ENCODE measurements at places on chromosomes 11 and 22.

DNA sequence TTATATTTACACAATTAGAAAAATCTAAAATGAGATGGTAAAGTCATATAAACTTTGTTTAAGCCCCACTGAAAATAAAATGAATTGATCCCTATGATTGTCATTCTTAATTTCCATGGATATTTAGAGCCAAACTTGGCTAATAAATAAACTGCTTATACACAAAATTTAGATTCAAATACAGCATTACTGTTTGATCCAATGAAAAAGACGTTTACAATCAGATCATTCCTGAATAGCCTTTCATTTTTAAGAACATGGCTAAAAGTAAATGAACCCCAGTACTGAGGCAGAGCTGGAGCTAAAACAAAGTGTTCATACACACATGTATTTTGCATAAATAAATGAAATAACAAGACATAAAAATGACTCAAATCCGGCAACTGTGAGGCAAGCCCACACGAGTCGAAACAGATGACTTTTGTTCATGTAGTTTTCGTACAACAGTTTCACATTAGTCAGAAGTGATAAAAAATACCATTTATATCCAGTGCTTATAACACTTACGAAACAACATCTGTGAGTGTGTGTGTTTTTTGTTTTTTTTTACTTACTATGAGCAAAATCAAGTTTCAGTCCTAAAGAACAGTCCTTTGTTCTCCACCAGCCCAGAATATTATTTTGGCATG is 386.5 kb downstream of the SOX6 start:
- DNase-seq = no peak

DNA sequence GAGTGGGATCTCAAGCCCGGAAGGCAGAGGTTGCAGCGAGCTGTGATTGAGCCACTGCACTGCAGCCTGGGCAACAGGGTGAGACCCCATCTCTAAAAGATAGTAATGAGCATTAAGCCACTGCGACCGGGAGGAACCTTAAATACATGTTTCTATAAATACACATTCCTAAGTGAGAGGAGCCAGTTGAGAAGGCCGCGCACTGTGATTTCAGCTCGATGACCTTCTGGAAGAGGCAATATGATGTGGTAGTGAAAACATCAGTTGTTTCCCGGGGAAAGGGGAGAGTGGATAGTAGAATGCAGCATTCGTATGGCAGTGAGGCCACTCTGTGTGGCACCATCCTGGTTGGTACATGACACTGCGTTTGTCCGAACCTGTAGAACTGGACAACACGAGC is 18.0 kb downstream of the PTDSS2 start:
- no peak for DNase-seq

DNA sequence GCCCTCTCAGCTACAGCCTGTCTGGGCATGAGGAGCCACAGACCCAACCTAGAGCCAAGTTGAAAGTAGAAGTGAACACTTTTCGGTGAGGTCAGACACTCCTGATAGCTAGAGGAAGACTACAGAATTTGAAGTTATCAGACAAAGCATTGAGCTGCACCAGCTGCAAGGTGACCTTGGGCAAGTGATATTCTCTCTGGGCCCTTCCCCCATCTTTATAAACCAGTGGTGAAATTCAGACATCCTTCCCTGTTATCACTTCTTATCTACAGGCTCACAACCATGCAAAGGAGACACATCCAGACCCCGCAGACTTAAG is 8.0 kb upstream of the PMM1 start:
- DNase-seq = no peak

DNA sequence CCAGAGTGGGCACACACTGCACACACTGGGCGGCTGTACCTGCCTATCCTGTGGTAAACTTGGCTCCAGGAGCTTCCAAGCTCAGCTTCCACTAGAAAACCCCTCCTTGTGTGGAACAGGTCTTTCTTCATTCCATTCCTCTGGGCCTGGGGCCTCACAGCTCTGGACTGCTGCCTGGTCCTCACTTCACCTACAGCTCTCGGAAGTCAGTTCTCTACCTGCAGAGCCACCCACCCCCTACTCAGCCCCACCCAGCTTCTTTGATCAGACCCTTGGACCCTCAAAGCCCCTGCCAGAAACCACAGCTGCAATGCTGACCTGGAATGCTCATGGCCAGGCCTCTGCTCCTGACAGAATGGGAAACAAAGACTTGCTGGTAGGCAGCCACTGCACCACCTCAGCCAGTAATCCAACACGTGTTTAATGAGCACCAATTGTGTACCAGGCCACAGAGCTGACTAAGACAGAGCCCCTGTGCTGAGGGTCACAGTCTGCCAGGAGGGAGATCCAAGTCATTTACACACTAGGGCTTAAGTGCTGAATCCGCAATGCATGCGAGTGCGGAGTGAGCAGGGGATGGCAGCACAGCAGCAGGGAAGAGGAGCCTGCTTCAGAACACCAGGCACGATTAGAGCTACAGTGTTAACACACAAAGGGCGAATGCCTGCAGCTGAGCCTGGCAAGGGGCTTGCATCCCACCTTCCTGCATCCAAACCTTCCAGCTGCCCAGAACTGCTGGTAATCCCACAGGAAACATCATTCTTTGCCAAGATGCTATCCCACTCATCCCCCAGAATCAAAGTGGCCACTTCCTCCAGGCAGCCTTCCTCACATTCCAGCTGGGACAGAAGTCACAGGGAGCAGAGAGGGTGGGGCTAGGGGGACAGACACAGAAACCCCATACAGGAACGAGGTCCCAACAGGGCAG is 4.6 kb downstream of the GNB1L start:
- DNase-seq = no peak

DNA sequence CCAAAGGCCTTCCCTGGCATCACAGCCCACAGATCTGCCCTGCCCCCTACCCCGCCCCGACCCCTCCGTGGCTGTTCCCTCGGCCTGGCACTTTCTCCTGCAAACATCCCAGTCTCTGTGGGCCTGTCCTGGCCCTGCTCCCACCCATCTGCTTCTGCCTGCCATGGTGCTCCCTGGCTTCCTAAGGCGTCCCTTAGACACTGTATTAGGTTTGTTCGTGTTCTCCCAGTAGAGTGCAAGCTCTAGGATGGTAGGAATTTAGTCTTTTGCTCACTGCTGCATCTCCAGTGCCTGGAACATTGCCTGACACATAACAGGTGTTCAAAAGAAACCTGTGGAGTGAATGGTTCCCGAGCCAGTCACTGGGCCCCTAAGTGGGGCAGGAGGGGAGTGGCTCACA is 69.6 kb upstream of the PITPNB start:
- DNase-seq = no peak

DNA sequence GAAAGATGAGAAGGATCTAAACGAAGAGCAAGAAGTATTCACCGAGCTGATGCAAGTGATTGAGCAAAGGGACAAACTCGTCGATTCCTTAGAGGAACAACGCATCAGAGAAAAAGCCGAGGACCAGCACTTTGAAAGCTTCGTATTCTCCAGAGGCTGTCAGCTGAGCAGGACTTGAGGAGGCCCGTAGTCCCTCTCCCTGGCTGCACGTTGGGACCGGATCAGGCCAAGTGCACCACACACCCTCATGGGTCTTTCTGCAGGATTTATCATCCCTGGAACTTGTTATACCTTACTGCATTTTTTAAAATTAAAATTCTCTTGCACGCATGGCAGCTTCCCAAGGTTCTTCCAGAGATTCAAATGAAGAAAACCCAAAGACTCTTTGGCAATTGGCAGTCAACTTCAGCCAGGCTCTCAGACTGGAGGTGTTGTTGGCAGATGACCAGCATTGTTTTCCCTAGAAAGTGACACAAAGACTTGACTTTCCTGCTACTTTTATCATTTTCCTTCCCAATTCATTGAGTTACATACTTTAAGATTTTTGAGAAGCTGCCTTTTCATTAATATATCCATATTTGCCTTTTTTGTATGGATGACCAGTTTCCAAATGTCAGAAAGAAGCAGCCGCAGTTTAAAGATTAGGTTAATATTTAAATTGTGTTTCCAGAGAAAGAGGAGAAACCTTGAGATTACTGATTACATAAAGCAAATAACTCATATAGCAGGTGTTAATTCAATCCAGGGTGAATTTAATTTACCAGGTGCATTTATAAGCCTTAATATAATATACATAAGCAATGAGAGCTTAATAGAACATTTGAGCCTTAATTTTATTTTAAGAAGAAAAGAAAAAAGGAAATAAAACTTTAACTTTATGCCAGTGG is 18.8 kb upstream of the PARVA start:
- DNase-seq = no peak

- DNase-seq = peak; percentile 65
Measured at GRCh38 chr22:22558071-22558971, 744 bp downstream of the PRAME start.

DNA sequence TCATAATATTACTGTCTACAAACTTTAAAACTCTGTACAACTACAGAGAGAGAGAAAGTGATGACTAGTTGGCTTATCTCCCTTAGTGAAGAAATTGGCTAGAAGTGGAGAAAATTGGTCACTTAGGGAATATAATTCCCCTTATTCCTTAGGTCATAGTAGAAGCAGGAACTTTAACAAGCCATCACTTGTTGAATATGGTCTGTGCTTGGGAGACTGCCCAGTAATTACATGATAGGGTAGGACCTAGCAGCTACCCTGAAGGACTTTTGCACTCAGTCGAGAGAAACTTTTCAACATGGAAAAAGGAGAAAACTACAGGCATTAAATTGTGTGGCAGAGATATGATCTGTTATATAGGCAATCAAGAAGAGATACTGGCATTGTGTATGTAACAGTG is 576.5 kb upstream of the CCDC90B start:
- DNase-seq = no peak

DNA sequence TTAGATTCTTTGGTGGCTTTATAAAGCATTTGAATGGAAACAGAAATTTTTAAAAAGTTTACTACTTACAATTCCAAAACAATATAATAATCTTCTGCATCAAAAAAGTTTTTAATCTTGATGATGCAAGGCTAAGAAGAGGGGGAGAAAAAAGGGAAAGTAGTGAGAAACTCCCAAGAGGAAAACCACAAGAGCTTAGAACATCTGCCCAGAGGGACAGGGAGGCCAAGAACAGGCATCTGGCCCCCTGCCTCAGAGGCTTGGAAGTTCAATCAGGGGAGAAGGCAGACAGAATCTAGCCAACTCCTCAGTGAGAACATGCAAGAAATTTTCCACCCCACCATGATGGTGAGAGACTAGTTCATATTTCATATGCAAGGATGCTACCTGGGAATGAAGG is 23.8 kb upstream of the TTC28 start:
- DNase-seq = no peak

DNA sequence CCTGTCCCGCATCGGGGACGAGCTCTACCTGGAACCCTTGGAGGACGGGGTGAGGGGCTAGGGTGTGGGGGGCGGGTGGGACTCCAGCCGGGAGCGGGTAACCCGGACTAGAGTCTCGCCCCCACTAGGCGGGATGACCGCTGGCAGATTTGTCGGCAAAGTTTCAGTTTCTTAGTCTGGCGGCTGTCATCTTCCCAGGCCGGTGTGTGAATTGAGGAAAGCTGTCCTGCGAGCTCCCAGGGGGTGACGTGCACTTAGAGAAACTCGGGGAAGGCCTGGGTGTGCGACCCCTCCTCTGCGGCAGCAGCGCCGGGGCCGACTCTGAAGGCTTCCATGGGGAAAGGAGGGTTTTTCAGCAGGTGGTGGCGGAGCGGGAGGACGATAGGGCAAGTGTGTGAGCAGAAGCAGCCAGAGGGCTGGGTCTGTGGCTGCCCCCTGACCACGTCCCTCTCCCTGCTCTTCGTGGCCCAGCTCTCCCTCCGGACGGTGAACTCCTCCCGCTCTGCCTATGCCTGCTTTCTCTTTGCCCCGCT is 463 bp downstream of the RAD9A start:
- peak; percentile 49 for DNase-seq

- DNase-seq = no peak
Measured at GRCh38 chr22:37287550-37287951, 5.2 kb downstream of the CYTH4 start.

GRCh38 chr22:44225812-44226211 is 45.1 kb downstream of the PARVG start:
- no peak for DNase-seq

DNA sequence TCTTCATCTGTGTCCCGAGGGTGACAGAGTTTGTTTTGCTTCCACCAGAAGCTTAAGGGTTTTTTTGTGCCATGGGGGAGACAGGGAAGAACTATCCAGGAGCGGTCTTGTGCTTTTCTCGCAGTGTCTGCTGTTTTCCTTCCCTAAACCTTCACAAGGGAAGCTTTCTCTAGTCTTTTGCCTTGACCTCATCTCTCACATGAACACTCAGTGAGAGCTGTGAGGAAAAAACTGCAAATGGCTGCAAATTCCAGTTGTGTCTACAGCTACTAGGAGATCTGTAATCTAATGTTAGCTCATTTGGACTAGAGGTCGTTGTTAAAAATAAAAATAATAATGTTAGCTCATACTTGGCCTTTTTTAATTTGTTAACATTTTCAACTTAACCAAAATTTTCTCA is 264.7 kb upstream of the SESN3 start:
- DNase-seq = no peak

DNA sequence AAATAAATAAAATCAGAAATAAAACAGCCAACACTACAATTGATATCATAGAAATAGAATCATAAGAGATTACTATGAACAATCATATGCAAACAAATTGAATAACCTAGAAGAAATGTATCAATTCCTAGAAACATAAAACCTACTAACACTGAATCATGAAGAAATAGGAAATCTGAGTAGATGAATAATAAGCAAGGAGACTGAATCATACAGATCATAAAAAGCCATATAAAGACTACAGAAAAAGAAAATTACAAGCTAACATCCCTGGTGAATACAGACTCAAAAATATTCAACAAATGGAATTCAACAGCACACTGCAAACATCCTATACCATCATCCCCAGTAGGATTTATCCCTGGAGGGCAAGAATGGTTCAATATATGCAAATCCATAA is 135.6 kb downstream of the SBF2 start:
- DNase-seq = no peak

DNA sequence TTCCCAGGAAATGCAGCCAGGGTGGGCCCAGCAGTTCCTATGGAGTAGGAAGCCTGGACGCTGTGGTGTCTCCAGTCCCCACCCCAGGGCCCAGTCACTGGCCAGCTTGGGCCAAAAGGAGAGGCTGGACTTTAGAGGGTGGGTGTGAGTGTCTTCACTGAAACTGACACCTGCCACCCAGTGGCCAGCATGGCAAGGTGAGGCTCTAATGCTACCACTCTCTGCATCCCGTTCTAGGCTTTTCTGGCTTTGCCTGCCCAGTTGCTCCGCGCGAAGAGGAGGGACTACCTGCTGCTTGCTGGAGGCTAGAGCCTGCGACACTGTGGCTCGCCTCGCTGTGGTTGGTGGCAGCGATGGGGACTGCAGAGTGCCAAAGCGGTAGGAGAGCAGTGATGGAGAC is 35.4 kb downstream of the C22orf42 start:
- DNase-seq = no peak

- DNase-seq = no peak
Measured at GRCh38 chr22:35039625-35040024, 26.3 kb upstream of the ISX start.

DNA sequence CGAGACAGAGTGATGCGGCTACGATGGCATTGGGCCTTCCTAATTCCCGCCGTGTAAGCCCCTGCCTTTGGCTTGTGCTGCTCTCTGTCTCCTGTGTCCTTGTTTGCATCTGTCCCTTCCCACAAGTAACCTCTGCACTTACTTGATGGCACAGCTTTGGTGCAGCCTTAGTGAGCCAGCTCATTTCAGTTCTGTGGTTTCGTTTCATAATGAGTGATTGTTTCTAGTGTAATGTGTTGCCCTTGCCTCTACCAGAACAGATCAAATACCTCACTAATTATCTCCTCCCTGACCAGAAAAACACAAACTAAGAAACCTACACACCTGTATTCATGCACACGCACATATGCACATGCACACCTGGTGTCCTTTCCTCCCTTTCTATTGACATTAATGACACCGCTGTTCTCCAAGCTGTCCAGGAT is 58.8 kb downstream of the GRK3 start:
- no peak for DNase-seq

GRCh38 chr22:39502789-39503409 is 809 bp downstream of the MIEF1 start:
- no peak for DNase-seq

All from urothelium cell line (cell line).